NCI-H2029 treated with DMSO at 0.1 percent for 48 hours (cell line): ENCODE measurements at places on chromosomes 1 and 21.

- DNase-seq: no peak
Measured at GRCh38 chr1:213457186-213457585, 406.1 kb downstream of the RPS6KC1 start.

GRCh38 chr1:47986761-47987200, 10.4 kb downstream of the TRABD2B start:
- DNase-seq: no peak

DNA sequence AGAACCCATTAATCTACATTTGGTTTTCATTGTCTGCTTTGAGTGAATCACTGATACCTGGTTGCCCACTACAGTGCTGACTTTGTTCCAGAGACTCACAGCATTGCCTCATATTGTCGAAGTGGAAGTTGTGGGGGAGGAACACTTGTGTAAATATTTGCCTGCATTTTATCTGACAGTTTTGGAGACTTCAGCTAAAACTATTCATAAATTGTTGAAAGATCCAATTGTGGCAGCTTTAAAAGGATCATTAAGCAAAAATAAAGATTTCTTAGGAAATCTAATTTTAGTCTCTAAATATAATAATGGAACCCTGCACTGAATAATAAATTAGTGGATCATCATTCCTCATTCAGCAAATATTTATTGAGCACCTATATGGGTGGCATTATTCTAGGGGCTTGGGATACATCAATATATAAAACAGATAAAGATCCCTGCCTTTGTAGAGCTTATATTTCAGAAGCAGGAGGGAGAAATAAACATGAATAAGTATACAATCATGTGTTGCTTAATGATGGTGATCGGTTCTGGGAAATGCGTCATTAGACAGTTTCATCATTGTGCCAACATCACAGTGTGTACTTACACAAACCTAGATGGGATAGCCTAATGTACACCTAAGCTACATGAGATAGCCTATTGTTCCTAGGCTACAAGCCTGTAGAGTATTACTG, 73.5 kb downstream of the OSBPL9 start:
- peak; percentile 75 for DNase-seq

GRCh38 chr1:1094981-1095380, 20.9 kb upstream of the RNF223 start:
- no peak for DNase-seq

GRCh38 chr21:31034378-31034777, 3.9 kb downstream of the KRTAP19-8 start:
- no peak for DNase-seq

GRCh38 chr1:246151796-246152434, 355.2 kb downstream of the SMYD3 start:
- DNase-seq: peak; percentile 93

DNA sequence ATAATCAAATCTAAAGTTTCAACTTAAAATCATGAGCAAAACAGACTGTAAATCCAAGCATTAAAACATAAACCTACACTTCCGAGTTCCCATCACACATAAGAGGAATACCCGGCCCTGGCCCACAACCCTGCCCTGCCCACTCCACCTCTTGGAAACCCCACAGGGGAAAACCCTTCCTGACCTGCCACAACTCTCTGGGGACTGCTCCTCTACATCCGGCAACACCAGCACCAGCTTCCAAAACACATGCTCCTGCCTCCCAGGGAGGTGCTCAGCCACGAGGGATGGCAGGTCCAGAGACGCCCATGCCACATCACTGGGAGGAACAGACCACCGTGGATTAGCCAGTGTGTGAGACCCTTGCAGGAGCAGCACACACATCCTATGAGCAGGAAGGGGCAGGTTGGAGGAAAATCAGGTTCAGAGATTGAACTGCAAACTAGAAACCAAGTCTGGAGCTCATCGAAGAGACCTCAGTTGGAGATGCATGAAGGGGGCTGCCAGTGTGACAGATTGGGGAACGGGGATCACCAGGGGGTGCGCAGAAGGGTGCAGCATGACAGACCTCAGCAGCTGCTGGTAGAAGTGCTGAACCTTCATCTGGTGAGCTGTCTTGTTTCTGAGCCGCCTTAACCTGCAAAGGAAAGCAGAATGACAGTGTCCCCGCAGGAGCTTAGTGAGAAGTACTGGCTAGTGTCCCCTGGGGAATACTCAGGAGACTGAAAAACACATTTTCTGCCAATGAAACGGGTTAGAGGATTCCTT, 25.8 kb upstream of the LSS start:
- DNase-seq: no peak

- no peak for DNase-seq
Measured at GRCh38 chr1:150192012-150192411, 42.3 kb downstream of the PLEKHO1 start.

GRCh38 chr21:38299671-38300070, 42.9 kb downstream of the KCNJ15 start:
- DNase-seq: no peak

- DNase-seq: no peak
Measured at GRCh38 chr1:54558434-54559030, 10.5 kb downstream of the ACOT11 start.

DNA sequence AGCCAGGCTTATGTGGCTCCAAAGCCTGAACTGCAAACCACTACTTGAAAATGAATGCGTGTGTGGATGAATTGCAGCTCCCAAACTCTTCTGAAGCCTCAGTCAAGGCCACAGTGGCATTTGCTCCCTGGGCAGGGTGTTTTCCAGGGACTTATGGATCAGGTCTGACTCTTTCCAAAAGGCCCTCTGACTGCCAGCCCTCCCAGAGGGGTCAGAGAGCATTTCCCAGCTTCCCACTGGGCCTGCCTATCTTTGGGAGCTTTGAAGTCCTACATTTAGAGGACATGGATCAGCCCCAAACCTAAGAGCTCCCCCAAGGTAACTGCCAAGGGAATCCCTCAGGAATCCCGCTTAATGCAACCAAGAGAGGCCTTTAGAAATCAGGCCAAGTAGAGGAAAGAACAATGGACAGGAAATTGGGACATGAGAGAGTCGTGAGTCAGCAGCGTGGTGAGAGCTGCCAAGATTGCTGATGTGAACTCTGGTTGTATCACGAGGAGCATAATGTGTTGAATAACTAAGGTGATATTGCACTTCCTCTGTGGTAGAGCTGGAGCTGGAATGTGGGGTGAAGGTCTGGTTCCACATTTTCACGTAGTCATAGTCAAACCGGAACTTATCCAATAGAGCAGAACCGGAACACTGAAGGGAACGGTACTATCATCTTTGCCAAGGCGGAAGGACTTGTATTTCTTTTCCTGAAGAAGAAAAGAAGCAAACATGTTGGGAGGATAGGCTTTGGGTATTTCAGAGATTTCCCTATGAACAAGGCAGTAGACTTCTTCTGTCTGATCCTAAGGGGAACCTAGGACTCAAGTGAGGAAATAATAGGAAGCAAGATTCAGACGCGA, 99.4 kb upstream of the JUN start:
- DNase-seq: peak; percentile 98

DNA sequence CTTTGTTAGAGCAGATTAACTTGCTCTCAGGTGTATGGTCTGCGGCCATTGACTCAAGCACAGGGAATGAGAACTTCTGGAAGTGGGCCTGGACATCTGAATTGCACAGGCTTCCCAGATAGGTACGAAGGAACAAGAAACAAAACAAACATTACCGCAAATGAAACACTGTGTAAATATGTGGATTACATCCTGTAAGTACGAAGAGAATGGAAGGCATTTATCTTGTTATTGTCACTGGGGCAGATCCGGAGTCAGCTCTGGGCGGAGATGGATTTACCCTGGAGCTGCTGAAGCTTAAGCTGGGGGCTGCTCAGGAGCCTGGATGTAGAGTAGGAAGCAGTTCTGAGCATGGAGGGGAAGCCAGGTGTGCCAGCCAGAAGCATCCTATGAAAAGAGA, 6.8 kb downstream of the HES2 start:
- peak; percentile 56 for DNase-seq

DNA sequence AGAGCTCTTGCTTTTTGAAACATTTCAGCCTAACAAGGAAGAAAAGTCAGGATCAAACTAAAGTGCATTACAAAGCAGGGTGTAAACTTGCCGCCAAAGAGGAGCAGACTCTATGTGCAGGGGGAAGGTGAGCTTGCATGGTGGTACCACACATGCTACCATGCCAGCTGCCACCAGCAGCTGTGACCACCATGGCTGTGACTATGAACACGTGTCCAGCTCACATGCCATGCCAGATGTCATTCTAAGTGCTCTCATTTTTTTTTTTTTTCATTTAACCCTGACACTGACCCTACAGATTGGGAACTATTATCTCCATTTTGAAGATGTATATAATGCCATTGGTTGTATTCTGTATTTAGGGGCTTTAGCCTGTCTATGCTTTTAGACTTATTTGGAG, 79.0 kb downstream of the PCP4 start:
- DNase-seq: no peak

DNA sequence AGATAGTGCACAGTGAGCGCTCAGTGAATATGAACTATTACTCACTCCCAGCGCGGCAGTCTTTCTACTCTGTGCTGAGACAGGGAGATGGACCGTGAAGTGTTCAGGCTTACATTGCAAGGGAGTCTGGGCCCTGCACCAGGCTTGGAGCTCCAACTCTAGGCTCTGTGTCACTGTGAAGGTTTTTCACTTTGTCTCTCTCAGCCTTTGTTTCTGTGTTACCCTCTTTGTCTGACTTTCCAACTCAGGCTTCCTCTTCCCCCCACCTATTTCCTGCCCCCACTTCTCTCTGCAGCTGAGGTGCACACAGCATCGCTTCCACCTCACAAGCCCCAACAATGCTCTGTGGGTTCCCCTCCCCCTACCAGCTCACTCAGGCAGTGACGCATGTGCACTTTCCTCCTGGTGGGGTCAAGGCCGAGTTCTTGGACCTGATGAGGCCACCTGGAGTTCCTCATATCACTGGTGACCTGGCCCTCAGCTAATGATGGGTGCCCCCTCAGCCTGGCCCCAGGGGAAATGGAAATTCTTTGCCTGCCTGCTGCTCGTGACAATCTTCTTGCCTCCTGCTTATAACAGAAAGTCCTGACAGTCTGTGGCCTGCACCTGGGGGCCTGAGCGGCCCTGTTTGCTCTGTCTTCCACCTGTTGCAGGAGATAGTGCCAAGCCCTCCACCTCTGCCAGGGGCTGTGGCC, 1.1 kb upstream of the LCK start:
- no peak for DNase-seq

DNA sequence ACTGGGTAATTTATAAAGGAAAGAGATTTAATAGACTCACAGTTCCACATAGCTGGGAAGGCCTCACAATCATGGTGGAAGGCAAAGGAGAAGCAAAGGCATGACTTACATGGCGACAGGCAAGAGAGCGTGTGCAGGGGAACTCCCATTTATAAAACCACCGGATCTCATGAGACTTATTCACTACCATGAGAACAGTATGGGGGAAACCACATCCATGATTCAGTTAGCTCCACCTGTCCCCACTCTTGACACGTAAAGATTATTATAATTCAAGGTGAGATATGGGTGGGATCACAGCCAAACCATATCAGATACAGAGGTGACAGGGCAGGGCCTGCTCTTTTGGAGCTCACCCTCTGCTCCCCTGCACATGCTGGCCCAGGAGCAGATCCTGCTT, 31.4 kb upstream of the TMEM61 start:
- no peak for DNase-seq

DNA sequence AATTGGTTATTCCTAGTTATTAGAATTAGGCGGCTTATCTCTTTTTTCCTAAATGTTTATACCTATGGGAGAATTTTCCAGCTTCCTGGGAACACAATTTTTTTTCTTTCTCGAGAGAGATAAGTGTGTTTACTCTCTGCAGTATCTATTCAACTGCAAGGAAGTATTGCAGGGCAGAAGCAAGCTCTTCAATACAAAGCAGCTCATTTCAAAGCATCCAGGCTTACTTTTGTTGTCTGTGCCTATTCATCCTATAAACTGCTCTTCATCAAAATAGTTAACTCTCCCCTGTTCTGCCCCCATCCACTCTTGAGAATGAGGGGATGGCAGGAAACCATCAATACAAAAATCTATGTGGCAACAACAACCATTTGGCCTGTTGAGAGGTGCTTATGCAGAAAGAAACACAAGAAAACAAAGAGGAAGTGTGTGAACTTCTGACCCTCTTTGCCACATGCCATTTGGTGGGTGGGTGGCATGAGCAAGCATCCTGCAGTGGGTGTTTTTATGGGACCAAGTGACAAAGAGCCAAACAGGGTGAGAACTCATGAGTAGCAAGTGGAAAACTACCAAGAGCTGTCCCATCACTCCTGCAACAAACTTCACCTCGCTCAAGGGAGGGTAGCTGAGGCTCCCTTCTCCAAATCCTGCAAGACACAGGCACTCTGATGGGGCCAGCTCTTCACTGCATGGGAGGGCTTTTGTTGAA, 50.6 kb upstream of the MRPS6 start:
- DNase-seq: no peak

GRCh38 chr1:209759829-209760359, 4.0 kb downstream of the TRAF3IP3 start:
- no peak for DNase-seq

DNA sequence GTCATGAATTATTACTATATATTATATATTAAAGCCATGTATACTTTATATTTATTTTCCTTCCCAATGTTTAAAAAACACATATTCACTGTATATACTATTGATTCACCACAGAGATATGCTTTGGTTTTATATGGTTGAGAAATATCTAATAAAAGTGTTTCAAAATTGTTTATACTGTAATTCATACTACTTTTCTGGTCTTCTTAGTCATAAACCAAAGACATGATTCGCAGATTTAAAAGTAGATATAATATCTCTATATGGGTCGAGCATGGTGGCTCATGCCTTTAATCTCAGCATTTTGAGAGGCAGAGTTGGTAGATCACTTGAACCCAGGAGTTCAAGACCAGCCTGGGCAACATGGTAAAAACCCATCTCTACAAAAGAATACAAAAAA, 738.4 kb downstream of the USP25 start:
- DNase-seq: no peak

DNA sequence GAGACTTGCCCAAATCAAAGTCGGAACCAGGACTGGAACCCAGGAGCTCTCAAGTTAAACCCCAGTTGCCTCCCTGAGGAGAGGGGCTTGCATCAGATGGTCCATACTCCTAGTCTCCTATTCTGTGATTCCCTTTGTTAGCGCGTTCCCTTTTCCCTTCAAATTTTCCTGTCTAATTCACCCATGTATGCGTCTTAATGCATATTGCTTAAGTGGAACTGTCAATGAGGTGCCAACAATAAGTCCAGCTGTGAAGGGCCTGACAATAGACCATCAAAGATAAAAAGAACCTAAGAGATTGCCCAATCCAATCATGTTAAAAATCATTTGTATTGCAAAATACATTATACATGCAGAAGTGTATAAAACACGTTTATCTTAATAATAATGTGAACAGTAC, 634 bp upstream of the SPATA6 start:
- DNase-seq: no peak

DNA sequence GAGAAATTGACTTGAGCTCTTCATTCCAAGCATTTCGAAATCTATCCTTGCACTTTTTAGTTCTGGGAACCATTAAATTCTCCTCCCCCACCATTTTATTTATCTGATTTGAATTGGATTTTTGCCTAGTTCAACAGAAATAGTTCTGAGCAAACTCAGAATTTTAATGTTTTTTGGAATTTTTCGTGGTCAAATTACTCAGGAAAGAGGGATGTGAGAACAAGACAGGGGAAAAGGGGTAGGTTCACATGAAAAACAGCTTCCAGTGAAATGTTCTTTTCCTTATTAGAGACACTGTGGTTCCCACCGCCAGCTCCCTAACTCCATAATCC, 5.7 kb upstream of the ZNF697 start:
- DNase-seq: no peak
